ENCODE measurements at places on chromosomes 1 and 21.

GRCh38 chr1:23651069-23651808 is 40.4 kb upstream of the RPL11 start:
- DNase-seq = no peak

GRCh38 chr21:46633566-46633965 is 1.9 kb upstream of the PRMT2 start:
- no peak for DNase-seq

DNA sequence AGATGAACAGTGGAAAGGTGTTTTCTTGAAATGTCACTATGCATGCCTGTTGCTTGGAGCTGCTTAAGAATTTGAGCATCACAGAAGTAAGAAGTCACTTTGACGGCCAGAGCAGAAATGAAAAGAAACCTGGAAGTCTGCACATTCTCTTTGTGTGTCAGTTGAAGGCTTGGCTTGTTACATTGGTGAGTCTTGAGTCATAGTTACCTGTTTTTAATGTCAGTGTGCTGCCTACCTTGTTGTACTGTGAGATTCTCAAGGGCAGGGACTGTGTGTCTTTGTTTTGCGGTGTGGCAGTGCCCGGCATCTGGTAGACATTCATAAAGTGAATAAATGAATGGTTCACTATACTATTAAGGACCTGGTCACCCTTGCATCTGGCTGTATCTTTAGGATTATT is 9.9 kb downstream of the OTUD3 start:
- DNase-seq = no peak

- no peak for DNase-seq
Measured at GRCh38 chr1:195791796-195792195, 816.4 kb downstream of the KCNT2 start.

GRCh38 chr1:45394342-45394741 is 54.1 kb upstream of the MUTYH start:
- DNase-seq = no peak

DNA sequence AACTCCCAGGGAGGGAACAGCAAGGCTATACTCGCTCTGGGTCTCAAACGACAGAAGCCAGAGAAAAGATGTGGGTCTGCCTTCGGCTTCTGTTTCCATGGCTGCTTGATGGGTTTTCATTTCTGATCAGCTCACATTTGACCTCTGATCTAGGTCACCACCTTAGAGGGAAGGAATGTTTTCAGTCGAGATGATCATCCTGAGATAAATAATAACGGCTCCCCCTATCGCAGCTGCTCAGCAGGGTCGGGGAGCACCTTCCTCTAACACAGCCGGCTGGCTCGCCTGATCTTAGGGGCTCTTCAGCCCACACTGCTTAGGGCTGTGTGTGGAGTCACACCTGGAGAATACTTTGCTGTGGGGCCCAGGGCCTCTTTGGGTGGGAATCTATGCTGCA is 53.1 kb upstream of the ZNF648 start:
- no peak for DNase-seq

- DNase-seq = no peak
Measured at GRCh38 chr1:226364514-226364899, 43.4 kb downstream of the PARP1 start.

GRCh38 chr1:64423526-64423925 is 46.4 kb upstream of the CACHD1 start:
- no peak for DNase-seq

DNA sequence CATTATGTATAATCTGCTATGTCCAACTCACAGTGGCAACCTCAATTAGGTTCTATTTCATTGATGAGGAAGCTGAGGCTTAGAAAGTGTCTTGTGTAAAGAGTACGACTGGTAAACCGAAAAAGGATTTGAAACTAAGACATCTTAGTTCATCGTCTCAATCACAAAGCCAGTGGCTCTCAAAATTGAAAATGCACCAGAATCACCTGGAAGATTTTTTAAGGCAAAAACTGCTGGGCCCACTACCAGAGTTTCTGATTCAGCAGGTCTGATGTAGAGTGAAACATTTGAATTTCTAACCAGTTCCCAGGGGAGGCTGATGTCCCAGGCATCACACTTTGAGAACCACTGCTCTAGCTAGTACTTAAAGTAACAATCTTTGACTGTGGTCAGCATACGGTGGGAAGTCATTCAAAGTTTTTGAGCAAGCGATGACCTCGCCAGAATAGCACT is 5.2 kb upstream of the LRRC53 start:
- DNase-seq = no peak

DNA sequence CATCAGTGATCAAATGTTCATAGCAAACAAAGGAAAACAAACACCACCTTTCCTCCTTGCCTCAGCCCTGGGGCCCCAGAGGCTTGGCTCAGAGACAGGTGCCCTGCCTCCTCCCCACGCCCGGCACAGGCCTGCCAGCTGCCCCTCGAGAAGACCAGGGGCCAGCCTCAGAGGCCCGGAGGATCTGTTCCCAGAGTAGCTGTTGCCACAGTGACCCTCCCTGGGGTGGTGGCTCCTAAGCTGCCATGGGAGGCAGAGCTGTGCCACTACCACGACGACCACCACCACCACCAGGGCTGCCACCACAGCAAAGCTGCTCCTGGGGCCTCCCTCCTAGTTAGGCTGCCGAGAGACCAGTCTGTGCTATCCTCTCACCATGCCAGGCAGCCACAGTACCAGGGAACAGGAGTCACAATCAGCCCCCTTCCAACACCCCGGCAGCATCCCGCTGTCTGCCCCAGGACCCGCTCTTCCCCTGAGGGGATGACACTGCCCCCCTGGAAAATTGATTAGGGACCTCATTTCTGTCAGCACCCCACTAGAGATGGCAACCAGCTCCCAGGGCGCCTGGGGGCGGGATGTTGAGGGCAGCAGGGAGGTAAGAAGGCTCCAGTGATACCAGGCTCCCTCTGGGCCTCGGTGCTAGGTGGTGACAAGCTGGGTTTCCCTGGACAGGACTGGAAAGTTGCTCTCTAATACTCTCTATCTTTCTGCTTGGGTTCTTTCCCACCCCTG is 30.5 kb downstream of the KCNC4 start:
- DNase-seq = no peak

DNA sequence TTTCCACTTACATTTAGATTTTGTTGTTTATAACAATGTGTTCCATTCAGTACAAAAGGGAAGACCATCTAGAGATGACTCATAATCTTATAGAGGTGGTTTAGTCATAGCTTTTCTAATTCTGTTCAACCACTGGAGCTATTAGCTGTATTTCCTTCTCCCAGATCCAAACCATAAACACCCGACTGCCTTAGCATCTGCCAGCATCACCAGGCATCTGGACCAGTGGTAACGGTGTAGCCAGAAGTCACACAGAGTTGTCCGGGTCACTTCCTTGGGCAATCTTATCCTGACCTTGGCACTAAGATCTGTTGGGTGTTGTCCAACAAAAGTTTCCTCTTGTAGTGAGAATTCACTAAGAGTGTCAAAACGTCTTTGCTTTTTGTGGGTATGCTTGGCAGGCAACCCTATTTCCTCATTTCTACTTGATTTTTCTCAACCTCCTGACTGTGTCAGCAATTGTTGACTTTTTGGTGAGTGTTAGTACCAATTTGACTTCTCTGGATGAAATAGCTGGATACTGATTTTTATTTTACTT is 372.1 kb upstream of the B3GALT2 start:
- no peak for DNase-seq

DNA sequence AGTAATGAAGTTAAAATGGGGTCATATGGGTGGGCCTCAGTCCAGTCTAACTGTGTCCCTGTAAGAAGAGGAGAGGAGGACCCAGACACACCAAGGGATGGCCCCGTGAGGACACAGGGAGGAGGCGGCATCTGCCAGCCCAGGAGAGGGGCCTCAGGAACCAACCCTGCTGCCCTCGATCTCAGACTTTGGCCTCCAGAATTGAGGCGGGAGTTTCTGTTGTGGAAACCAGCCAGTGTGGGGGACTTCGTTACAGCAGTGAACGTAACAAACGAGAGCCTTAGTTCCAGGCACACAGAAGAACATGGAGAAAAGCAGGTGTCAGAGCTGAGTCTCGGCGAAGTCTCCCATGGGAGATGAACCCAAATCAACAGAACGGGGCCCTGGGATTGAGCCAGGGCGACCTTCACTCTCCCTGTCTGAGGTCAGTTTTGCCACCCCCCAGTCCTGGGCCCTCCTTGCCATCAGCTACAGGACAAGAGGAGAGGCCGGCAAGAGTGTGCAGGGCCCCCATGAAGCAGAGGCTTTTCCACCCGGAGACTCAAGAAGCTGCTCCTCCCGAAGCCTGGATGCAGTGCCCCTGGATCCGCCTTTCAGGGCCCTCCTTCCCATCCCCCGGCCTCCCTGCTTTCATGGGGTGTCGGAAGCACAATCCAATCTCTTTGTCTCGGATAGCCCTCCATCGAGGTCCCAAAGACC is 36.6 kb downstream of the TFF3 start:
- DNase-seq = no peak

- no peak for DNase-seq
Measured at GRCh38 chr21:38806942-38807284, 1.2 kb downstream of the ETS2 start.

DNA sequence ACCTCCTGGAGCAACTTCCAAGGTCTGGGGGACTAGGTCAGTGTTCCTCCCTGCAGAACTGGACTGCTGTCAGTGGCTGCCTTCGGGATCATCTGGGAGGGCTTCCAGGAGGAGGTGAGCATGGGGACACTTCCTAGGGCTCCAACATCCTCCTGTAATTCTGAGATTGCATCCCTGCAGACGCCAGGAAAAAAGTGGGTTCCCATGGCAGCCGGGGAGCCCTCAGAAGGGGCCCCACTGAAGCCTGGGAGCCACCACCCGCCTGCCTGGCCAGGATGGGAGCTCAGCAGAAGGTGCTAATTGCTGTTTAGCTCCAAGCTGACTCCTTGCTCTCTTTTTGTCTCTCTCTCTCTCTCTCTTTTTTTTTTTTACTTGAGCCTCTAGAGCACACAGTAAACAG is 16.1 kb upstream of the ARF1 start:
- no peak for DNase-seq

DNA sequence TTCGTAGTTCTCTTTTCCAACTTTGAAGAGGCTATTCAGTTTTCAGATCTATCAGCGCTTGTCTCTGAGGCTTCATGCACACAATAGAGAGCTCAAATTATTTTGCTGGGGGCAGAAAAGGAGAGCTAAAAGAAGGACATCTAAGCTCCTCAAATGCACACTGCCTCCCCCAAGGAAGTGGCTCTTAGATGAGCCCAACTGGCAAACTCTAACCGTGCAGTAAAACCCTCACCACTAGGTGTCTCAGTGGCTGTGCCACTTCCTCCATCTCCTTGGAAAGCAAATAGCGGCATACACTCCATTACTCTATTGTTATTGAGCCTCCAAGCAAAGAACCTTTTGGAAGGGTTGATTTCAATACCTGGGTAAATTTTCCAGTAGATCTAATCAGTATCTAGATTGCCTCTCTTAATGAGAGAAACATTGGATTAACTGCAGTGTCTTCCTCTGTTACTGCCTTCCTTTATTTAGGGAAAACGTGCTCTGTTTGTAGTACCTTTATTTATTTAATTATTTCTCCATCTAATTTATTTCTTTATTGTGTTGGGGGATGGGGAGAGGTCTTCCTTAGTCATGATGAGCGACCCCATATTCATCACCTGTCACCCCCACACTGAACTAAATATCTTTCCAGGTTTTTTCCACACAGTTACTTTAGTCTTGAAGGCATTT is 9.2 kb upstream of the SFPQ start:
- DNase-seq = peak; percentile 48

DNA sequence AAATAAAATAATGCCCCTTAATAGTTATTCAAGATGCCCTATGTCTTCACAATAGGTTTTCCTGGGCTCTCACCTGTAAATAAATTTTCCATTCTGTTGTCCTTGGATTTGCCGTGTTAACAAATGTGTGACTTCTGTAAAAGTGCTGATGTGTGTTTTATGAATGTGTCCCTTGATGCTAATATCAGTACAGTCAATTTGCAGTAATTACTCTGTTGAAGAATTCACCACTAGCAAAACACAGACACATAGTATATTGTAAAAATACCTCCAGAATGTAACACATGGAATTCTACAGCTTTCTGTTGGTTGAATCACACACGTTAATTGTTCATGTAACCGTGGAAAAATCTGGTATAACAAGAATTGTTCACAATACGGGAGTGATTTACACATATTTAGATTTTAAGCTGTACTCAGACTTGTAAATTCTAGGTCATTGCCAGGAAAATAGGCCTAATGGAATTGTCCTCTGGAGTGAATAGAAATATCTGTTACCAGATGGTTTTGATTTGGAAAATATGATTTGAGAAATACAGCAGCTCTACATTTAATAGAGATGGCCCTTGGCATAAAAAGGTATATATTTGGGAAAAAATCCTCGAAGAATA is 36.7 kb upstream of the KCNK2 start:
- DNase-seq = no peak

DNA sequence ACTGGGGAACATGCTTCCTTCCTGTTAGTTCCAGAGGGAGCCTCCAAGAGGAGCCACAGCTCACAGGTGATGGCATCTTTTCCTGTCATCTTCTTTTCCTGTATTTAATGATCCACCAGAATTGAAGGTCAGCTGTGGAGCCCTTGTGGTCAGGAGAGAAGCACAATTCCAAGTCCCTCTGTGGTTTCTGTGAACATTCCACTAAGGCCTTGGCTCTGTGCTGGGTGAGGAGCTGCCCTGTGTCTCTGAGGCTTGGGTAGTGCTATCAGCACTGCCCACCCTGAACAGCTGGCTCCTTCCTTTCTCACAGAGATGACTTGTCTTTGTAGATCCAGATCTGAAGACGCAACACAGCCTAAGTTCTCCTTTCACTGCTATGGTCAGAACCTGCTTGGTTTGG is 141.9 kb upstream of the MAP1LC3C start:
- no peak for DNase-seq

GRCh38 chr1:232627171-232627570 is 2.8 kb downstream of the SIPA1L2 start:
- no peak for DNase-seq

- no peak for DNase-seq
Measured at GRCh38 chr1:216937491-216937890, 214.3 kb upstream of the ESRRG start.

DNA sequence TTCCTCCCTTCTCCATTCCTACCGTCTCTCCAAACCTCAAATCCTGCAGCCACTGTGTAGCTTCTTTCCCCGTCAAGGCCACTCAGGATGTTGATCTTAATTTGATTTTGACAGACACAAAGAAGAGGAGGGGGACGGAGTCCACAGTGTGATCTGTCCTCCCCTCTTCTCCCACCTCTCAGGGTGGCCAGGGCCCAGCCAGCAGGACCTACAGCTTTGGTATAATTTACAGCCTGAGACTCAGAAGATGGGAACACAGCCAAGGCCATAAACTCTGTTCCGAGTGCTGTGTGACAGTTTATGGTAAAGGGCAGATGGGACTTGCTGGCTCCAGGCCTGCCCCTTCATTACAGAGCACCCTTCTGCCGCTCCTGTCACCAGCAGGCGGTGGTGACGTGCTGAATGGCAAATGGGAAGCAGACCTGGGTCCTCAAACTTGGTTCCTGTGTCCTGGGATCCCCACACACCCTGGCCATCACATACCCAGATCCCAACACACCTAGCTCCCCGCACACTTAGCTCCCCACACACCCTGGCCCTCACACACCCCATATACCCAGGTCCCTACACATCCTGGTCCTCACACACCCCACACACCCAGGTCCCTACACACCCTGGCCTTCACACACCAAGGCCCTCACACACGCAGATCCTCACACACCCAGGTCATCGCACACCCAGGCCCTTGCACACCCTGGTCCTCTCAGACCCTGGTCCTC is 71.6 kb downstream of the CD2 start:
- no peak for DNase-seq

GRCh38 chr1:3033790-3034090 is 12.5 kb downstream of the ACTRT2 start:
- DNase-seq = no peak

GRCh38 chr1:188355082-188355481 is 1526.3 kb downstream of the PLA2G4A start:
- DNase-seq = no peak

All from stimulated activated CD4-positive, alpha-beta T cell treated with anti-CD3 and anti-CD28 coated beads, Interleukin-4, amount 100 ng/mL, for 4 hours (primary cell).